ENCODE measurements at places on chromosomes 3 and 15. TPM values are rescaled to one million over a fixed set of nuclear protein-coding genes. Genes with fewer than 3 reads are reported as not detected.

HYAL1 gene
- 26.5 TPM for total RNA-seq

FRMD5 gene
- total RNA-seq: 3.1 TPM

GASK1A gene
- total RNA-seq: 55.3 TPM

ZNF592 gene
- 31.0 TPM for total RNA-seq

RASL12 gene
- 75.3 TPM for total RNA-seq

SH2D7 gene
- total RNA-seq: not detected

CILP gene
- 41.5 TPM for total RNA-seq

CAMK2N2 gene
- not detected for total RNA-seq

UNC13C gene
- total RNA-seq: under 0.01 TPM

TCAIM gene
- total RNA-seq: 41.3 TPM

SAMMSON gene
- 3.1 TPM for total RNA-seq

TASOR gene
- 75.8 TPM for total RNA-seq

Measured in tibial nerve (tissue), 4 donors.